Activated CD8-positive, alpha-beta memory T cell treated with anti-CD3 and anti-CD28 coated beads for 48 hours (primary cell): ENCODE measurements at places on chromosomes 4 and X.
A peak's percentile ranks its signal among the peaks of the same experiment; 100 is the strongest.

DNA sequence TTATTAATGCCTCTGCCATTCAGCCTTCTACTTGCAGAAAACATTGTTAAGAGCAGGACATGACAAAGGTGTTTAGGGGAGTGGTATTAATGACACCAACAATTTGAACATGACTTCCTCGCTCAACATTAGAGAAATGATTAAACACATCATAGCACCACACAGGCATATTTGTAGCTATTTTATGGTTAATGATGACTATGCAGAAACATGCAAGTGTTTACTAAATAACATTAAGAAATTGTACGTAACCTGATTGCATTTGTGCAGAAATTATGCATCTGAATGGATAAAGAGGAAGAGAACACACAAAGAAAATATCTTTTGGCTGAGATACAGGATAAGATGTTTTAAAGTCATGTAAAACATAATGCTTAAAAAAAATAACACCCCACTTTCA, 323.5 kb downstream of the LDB2 start:
- DNase-seq = no peak

DNA sequence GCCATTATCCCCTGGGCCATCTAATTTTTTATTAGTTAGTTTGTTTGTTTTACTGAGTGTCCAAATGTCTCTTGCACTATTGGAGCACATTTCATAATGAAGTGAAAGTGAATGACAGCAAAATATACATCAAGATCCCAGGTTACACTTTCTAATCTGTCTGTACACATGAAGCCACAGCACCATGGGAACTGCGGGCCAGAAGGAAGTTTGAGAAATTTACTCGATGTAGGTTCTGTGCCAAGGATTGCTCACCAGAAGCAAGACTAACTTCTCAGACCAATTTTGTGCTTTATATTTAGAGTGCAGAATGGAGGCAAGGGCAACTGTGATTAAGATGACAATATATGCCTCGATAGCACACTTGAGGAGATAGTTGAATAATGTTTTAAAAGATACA, 258.0 kb downstream of the COL25A1 start:
- no peak for DNase-seq

GRCh38 chrX:21295246-21295820, 78.9 kb upstream of the CNKSR2 start:
- no peak for DNase-seq

DNA sequence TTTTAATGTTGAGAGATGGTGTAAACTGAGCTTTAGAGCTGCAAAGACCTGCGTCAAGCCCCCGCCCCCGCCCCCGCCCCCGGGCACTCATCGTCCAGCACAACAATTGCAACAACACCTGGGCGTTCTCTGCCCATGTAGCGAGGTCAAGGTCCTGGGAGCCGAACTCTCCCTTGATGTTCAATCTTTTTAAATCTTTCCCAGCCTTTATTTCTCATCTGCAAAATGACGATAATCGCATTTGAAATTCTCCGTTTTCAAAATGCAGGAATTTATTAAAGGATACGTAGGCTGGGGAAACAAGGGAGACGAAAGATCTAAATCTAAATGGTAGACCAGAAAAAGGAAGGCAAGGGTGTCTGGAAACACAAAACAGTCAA, 648 bp upstream of the MSMO1 start:
- no peak for DNase-seq

- DNase-seq = no peak
Measured at GRCh38 chr4:176569301-176569700, 223.4 kb downstream of the VEGFC start.

DNA sequence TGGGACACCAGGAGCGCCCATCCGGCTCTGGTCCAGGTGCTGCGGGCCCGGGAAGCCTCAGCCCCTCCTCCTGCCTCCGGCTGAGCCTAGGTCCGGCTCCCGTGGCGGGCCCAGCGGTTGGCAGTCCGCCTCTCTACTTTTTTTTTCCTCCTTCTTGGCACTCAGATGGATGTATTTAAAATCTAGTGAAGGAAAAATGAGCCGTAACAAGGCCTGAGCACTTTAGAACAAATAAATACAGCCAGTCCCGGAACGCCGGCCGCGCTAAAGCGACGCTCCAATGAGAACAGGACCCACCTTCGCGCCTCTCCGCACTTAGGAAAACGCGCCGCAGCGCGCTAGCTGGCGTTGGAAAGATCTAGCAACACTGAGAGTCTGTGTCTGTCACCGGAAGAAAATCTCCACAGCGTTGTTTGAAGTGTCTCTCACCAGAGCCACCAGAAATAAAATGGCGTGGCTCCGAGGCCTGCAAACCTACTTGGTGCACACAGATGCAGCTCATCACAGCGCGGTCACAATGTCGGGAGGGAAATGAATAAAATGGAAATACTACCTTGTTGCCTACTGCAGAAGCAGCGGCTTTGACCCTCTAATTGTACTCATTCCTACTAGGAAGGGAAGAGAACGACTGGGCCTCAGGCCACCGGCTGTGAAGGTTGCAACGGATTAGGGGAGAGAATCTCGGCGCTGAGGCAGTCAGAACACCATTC, 4.7 kb downstream of the NEUROG2 start:
- DNase-seq = no peak

DNA sequence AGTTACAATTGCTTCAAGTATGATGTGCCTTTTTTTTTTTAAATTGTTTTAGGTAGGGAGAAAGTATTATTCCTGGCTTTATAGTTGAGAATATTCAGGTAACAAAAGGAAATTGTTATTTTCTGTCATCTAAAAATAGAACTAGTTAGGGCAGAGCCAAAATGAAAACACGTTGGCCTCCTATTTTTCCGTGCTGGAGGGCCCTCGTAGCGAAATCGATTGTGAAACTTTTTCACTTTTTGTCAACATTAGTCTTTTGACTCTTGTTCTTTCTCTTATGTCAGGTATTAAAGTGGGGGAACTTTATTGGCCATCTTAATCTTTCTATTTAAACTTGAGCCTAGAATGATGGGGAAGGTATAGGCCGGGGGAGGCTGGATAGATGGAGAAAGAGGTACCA, 104.9 kb downstream of the ARHGAP10 start:
- DNase-seq = no peak

- no peak for DNase-seq
Measured at GRCh38 chrX:78624426-78624825, 34.7 kb downstream of the RTL3 start.

GRCh38 chrX:151902813-151903591, 9.7 kb upstream of the MAGEA4 start:
- no peak for DNase-seq

DNA sequence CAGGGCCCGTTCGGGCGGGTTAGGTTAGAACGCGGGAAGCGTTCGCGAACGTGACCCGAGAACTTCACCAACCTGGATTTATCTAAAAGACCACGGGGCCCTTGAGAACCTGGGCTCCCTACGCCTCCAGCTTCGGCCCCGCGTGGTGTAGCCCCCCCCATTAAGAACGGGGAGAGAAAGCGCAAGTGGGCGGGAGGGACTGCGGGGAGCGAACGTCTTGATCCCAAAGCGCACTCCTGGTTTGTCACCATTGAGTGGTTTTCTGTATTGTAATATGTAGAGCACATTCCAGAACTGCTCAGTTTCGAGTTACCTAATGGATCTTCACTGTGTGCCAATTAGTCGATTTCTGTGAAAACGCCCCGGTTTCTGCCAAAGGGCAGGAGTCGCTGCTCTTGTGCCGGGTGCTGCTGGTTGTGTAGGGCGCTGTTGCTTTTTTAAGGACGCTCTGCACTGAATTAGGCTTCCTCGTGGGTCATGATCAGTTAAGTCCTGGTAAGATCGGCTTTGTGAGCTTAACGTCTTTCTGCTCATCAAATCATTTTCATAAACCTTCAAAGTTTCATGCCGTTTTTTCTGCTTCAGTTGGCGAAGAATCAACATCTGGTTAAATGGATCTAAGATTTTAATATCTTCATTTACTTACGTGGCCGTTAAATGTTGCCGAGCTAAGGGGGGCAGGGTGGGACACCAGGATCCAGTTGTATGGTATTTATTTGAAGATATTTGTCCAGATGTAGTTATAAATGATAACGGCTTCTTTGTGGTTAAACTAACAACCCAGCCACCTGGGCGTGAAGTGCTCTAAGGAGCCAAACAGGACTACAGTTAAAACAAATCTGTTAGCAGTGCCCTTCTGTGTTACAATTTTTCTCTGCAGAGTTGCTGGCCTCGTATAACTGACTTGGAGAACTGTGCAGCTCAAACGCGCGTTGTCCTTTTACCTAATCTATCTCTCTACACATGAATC, 809 bp downstream of the MND1 start:
- DNase-seq = peak; percentile 32

- DNase-seq = no peak
Measured at GRCh38 chr4:25890571-25891485, 23.2 kb upstream of the SMIM20 start.

DNA sequence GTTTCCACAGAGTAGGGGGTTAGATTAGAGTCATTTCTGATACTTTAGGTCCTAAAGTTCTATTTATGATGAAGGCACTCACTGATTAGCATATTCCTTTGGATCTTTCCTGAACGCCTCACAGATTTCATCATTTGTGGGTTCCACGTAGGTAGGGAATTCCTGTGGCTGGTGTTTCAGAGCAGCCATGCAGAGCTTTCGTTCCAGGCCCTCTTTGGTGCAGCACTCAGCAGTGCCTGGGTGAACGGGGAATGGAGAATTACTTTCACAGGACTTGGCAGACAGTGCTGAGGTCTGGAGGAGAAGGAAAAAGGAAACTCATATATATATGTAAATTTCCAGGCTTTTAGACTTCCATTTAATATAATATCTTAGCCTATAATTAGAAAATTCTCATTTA, 18.5 kb downstream of the GC start:
- no peak for DNase-seq

DNA sequence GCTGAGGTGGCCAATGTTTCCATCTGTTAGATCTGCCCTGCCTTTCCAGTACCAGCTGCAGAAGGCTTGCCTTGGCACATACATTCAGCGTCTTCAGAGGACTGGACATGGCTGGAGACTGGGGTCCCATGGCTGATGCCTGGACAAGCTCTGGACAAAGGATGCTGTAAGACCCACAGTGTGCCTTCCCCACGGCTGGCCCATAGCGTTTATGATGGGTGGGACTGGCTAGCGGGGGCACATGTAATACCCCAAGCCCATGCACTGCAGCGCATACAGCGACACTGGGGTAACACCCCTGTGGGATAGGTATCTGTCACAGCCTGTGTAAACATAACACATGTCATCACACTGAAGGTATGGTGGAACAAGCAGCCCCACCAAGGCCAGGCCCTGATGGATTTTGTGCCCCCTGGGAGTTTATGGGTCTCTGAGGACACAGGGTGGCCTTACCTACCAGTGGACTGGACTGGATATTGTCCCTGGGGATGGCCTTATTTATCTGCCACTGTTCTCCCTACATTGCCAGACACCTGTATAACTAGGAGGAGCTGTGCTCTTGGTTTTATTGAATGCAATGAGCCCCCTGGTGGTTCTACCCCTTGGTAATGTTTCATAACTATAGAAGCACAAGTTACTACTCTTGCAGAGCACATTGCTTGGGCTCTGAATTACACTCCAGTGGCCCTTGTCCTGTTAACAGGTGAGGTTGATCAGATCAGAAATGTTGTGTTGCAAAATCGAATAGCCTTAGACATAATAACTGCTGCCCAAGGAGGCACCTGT, 34.3 kb upstream of the TACR3 start:
- DNase-seq = no peak

GRCh38 chr4:164846566-164846965, 30.4 kb upstream of the APELA start:
- DNase-seq = no peak

- no peak for DNase-seq
Measured at GRCh38 chrX:19964017-19964710, 26.7 kb downstream of the BCLAF3 start.

DNA sequence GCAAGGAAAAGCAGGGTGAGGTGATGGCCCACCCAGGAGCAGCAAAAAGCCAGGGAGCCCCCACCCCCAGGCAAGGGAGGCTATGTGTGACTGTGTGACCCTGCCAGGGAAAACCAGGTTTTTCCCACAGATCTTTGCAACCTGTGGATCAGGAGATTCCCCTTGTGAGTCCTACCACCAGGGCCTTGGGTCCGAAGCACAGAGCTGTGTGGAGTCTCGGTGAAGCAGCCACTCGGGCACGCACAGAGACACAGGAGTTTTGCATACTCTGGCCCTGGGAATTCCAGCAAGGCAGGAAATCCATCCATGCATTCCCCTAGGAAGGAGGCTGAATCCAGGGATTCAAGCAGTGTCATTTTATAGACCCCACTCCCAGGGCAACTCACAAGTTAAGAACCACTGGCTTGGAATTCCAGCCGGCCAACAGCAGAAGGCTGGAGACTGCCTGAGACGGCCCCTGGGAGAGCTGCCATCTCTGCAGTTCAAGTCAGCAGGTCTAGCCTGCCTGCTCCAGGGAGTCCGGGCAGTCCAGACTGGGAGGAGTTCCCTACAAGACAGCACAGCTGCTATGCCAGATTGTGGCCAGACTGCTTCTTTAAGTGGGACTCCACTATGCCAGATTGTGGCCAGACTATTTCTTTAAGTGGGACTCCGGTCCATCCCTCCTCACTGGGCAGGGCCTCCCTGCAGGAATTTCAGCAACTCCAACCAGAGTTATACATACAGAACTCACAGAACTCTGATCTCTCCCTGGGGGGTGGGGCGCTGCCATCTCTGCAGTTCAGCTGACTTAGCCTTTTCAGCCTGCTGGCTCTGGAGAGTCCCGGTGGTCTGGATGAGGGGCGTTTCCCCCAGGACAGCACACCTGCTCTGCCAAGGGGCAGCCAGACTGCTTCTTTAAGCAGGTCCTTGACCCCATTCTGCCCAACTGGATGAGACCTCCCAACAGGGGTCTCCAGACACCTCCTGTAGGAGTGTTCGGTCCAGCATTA, 85.1 kb upstream of the ADAD1 start:
- no peak for DNase-seq

GRCh38 chrX:109312757-109313156, 169.1 kb downstream of the GUCY2F start:
- DNase-seq = no peak

DNA sequence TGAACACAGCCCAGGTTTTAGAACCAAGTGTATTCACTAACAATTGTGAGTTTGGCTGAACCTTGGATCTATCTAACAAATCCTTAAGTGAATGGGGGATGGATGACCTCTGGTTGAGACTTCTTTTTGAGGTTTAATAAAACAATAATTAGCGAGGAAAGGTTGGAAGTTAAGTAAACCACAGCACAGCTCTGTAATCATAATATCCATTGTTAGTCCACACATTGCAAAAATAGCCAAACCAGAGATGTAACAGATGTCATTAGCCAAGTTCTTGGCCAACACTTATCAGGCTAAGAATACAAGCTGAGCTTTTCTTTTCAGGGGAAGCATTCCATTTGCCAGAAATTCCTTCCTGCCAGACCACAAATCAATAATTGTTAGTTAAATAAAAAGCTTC, 59.1 kb downstream of the FREM3 start:
- DNase-seq = no peak

GRCh38 chrX:136714626-136715599, 65.8 kb downstream of the ARHGEF6 start:
- DNase-seq = no peak
